ENCODE measurements at places on chromosomes 5 and 9.

- no peak for DNase-seq
Measured at GRCh38 chr9:27610622-27611021, 37.3 kb upstream of the C9orf72 start.

DNA sequence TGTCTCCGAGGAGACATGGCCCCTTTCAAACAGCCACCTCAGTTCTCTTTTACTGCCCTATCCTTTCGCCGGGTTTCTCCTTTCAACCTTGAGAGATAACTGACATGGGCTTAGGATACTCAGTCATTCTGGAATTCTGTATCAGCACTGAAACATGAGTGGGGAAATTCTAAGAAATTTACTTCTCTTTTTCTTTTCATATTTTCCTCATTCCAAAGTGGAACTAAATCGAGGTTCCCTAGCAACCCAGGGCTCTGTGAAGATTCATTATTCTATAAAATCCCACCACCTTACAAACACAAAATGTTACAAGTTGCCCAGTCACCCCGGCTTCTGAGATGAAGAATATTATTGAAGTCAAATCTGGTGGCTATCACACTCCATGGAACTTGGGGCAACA, 319.2 kb downstream of the ENC1 start:
- DNase-seq: no peak

DNA sequence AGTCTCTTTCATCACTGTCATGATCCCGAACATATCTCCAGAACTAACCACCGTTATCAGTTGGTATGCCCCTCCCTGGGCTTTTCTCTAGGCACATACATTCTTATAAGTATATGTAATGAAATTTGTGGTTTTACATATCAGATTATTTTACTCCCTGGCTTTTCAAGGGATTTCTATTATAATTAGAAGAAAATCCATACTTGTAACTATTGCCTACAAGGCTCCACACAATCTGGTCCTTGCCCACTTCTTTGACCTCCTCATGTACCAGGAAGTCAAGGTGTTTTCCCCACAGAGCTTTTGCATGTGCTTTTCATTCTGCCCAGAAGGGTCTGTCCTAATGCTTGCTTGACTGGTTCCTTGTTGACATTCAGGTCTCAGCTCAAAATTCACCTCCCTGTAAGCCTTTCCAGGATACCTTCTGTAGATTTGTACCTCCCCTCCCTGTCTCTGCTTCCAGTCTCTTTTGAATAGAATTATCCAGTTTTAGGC, 33.6 kb upstream of the HSD17B4 start:
- no peak for DNase-seq

- no peak for DNase-seq
Measured at GRCh38 chr5:27318701-27319100, 280.3 kb upstream of the CDH9 start.

DNA sequence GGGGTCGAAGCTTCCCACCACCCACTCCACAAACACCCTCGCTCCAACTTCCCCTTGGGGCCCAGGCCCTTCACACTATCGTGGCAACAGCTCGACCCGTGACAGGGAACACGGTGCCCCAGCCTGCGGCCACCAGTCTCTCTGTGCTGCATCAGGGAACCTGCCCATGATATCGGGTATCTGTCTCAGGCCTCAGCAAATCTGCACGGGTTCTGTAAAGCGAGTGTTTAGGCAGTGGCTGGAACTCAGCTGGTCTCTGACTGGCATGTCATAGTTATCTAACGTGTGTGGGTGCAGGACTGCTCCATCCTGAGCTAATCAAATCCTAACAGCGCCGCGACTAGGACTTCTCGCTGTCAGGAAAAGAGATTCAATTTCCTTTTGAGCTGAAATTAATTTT, 42.9 kb downstream of the DBH start:
- no peak for DNase-seq

- DNase-seq: no peak
Measured at GRCh38 chr5:169831331-169831730, 149.0 kb downstream of the INSYN2B start.

- DNase-seq: no peak
Measured at GRCh38 chr9:108755979-108756378, 99.8 kb downstream of the ACTL7B start.

- DNase-seq: no peak
Measured at GRCh38 chr5:133116601-133117000, 64.8 kb downstream of the HSPA4 start.

- peak; percentile 30 for DNase-seq
Measured at GRCh38 chr9:749716-750115, 91.8 kb upstream of the DMRT1 start.

DNA sequence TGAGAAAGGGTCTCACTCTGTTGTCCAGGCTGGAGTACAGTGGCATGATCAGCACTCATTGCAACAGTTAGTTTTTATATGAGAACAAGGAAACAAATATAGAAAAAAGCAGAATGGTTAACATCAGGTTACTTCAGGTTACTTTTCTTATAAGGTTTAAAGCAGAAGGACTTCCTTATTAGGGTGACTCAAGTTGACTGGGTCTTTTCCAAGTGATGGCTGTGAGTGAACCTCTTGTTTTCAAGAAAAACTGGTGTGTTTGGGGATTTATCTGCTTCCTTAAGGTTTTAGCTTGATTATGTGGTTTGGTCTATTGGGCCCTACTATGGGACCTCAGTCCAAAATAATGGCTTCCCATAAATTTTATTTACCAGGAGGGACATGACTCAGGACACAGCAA, 99.2 kb downstream of the ARRDC3 start:
- no peak for DNase-seq

- peak; percentile 41 for DNase-seq
Measured at GRCh38 chr5:119290161-119290569, 65.7 kb upstream of the TNFAIP8 start.

GRCh38 chr5:37774912-37775483, 64.8 kb downstream of the GDNF start:
- no peak for DNase-seq

- peak; percentile 34 for DNase-seq
Measured at GRCh38 chr9:136881691-136882108, 4.6 kb upstream of the TRAF2 start.

DNA sequence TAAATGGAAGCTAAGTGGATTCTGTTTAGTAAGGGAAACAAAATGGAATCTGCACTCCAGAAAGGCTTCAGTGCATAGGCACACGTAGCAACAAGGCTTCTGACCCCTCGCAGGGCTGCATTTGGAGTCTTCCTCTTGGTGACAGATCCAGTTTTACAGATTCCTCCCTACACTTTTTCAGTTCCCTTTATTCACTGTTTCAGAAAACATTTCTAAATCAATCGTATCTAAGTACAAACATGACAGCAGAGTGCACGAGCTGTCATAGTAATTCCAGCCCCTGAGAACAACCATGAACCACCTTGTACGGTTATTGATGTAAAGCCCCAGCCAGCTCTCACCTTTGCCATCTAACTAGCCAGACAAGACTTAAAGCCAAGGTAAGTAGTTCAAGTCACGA, 491.6 kb downstream of the SEMA5A start:
- no peak for DNase-seq

DNA sequence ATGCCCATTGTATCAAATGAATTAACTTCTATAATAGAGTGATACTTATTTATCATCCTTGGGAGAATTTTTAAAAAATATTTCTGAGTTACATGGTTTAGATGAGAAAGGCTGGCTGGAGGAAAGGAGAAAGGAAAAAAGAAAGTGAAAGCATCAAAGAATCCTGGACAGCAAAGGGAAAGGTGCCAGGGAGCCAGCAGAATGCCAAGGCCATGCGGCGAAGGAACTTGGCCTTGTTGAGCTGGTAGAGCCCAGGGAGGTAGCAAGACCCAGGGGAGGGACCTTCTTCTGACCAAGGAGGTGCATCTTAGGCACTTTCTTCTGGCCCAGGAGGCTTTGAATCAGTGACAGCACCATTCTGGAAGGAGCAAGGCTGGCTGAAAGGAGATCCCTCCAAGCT, 240.5 kb downstream of the ENC1 start:
- no peak for DNase-seq

GRCh38 chr5:150503977-150504620, 3.8 kb upstream of the NDST1 start:
- no peak for DNase-seq

DNA sequence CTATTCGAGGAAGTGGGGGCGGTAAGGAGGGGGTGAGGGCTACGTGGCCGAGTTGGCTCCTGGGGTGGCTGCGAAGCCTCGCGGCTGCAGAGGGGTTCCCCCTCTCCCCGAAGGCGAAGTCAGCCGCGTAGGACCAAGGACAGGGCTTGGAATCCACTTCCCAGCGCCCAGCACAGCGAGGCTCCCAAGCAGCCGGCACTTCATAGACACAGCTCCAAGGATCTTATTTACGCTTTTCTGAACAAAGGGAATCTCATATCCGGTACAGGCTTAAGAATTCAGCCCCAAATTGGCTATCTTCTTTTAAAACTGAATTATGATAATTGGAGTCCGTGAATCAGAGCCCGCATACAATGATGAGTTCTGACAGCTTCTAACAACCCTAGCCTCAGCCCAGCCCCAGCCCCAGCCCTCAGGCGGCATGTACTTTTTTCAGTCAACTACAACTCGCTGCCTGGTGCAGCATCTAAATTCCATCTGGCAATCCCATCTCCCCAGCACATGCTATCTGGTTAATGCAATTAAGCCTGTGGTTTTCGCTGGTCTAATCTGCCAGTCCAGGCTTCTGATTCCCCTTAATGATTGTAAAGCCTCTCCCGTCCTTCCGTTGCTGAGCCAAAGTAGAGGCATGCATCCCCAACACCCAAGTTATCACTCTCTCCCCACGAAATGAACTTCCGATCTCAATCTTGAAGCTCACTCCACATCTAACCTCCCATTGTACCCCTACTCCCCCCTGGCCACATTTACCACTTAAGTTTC, 1.0 kb downstream of the ELAVL2 start:
- no peak for DNase-seq

DNA sequence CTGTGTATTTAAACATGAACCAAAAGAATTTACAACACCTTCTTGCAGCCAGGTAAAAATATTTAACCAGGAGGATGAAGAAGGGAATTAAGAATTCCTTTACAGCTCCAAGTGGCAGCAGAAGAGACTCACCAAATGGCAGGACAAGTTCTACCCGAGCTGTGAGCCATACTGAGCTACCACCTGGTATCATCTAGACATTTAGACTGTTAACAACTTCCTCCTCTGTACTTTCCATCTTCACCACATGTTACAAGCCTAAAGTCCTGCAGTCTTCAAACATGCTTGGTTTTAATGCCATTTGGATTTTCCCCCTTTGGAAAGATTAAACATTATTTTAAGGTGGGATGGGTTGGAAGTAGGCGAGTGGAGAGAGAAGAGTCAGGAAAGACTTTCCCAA, 190.2 kb downstream of the TRPM6 start:
- DNase-seq: no peak

DNA sequence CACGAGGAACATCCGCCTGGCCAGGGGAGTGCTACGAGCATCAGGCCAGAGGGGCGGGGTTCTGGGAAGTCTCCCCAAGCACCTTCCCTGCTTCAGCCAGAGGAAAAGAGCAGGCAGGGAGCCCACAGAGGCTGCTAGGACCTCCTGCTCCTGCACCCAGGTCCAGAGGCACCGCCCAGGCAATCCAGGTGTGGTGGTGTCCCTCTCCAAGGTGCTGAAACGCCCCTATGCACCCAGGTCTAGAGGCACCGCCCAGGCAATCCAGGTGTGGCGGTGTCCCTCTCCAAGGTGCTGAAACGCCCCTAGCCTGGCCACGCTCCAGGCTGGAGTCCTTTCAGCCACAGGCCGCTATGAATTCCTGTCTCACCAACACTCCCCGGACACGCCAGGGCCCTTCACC, 10.7 kb upstream of the UBAC1 start:
- DNase-seq: peak; percentile 55

- no peak for DNase-seq
Measured at GRCh38 chr9:117864385-117865057, 160.3 kb downstream of the TLR4 start.

DNA sequence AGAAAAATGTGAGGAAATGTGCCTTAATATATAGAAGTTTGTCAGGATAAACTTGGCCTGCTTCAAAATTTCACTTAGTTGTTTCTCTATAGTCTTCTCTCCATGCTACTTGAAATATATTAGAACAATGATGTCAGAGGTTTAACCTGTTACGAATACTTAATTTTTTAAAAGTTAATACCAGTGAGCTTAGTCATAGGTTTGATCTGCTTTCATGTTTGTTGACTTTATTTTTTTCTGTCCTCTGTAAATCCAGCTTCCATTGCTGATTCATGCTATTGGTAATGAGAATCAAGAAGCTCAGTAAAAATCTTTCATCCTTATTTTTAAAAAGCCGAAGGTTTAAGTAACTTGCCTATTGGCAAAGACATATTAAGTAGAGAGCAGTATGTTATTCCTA, 27.9 kb downstream of the BDP1 start:
- no peak for DNase-seq

GRCh38 chr5:54173251-54173650, 137.1 kb downstream of the ARL15 start:
- no peak for DNase-seq

DNA sequence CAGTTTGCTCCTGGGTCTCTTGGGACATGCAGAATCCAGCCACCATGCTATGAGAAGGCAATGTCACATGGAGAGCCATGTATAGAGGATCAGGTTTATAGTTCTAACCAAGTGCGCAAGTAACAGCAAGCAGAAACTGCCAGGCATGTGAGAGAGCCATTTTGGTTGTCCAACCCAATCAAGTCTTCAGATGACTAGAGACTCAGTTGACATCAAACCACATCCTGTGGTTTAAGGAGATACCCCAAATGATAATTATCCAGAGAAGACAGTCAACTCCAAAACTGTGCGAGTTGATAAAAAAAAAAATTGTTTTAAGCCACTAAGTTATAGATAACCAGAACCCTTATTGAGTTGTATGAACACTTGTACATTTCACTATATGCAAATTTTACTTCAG, 40.2 kb downstream of the TMEM232 start:
- no peak for DNase-seq

DNA sequence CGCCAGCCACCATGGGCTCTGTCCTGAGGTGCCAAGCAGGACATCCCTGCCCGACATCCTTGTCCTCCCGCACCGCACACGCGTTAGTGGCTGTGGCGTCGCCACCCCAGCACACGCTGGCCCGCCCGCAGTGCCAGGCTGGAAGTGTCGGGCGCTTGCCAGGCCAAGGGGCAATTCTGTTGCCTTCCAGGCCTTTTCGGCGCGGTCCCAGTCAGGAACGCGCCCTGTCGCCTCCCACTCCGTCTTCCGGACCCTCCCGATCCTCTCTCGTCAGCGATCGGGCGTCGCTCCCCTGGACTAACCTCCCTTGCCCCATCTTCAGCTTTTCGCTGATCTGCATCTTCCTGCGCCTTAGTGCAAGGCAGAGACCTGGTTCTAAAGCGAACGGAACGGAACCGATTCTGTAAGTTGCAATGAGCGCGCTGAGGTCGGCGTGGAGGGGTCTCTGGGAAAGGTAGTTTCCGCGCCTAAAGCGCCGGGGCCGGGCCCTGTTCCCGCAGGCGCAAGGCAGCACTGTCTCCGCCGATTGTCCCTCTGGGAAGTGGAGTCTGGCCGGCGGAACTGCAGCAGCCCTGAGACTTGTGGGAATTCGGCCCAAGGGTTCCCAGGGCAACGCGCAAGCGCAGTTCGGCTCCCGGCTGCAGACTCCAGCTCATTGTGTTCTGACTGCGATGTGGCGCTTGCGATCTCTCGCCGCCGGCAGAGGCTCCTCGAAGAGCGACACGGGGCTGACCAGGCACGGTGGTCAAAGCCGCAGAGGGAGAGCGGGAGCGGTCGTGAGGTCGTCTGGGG, at the start of gene ZNF454:
TSS of gene ZNF454 (plus strand) at position 630 of the 792 bp plus-strand sequence. CDS start 1,594 bp downstream, outside the sequence.
- DNase-seq: no peak

GRCh38 chr5:131019601-131020315, 145.3 kb downstream of the HINT1 start:
- no peak for DNase-seq
